Fibroblast of skin of right biceps (primary cell): ENCODE measurements at places on chromosomes 6 and 20.
A peak's percentile ranks its signal among the peaks of the same experiment; 100 is the strongest.

GRCh38 chr6:167717455-167717854 is 109.3 kb upstream of the AFDN start:
- DNase-seq = no peak

GRCh38 chr20:3000852-3001523 is 42.4 kb upstream of the GNRH2 start:
- peak; percentile 47 for DNase-seq

- DNase-seq = peak; percentile 30
These were observed at the start of gene RSPO3 for GRCh38 chr6:127118298-127119101. Gene RSPO3, plus strand, starts transcription at chr6:127118671. Its CDS starts 522 bp downstream, at chr6:127119193.

- DNase-seq = no peak
These were observed 71.6 kb downstream of the SH3BGRL2 start for GRCh38 chr6:79702691-79703090.

DNA sequence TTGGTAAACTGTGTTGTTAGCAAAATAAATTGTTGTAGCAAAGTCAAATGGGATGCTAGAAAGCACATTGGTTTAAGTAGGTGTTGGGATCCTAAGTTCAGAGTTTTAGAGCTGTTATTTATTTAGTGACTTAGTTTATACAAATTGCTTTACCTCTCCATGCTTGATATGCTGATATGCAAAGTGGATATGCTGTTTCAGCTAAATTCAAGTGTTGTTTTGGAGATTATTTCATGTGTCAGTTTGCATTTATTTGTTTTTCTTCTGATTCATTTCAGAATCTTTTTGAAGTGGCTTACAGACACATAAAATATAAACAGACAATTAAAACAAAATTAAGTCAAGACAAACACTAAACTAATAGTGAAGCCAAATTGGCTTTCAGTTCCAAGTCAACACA is 203.5 kb downstream of the ADGRB3 start:
- DNase-seq = no peak

GRCh38 chr6:36217188-36217587 is 20.6 kb downstream of the BRPF3 start:
- no peak for DNase-seq

GRCh38 chr20:25194333-25194972 is 1.1 kb upstream of the ENTPD6 start:
- DNase-seq = no peak

DNA sequence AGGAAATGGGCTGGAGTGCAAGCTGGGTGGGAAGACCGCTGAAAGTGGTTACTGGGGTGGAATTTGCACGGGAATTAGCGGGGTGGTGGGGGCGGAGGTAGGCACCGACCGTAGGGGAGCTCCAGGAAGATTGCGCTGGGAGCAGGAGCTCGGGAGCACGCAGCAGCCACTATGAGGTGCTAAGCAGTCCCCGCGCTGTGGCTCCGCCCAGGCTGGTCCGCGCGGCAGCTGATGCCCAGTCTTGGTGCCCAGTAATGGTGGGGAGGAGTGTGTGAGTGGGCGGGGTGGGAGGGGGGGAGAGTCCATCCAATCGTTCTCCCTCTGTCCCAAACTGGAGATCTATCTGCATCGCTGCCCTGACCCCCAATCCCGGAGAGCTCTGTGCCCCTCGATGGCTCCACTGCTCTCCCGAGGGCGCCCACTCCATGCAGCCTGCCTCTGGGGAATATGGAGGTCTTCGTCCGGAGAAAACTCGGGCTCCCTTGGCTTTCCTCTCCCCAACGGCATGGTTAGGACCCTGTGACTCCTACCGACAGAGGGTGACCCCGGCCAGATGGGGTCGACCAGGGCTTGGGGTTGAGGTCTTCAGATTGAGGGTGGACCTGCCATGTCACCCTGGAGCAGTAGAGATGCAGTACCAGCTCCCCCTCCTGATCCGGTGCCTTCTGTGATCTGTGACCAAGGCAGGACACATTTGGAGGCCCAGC is 5.3 kb downstream of the TP53TG5 start:
- DNase-seq = no peak

- no peak for DNase-seq
These were observed 3.6 kb upstream of the FOXC1 start for GRCh38 chr6:1605893-1606779.

- DNase-seq = no peak
These were observed 127.2 kb downstream of the SYNE1 start for GRCh38 chr6:152509916-152510315.

GRCh38 chr6:36682328-36683144 is 4.0 kb downstream of the CDKN1A start:
- no peak for DNase-seq

GRCh38 chr6:10146715-10147451 is 268.0 kb downstream of the TFAP2A start:
- DNase-seq = peak; percentile 7

DNA sequence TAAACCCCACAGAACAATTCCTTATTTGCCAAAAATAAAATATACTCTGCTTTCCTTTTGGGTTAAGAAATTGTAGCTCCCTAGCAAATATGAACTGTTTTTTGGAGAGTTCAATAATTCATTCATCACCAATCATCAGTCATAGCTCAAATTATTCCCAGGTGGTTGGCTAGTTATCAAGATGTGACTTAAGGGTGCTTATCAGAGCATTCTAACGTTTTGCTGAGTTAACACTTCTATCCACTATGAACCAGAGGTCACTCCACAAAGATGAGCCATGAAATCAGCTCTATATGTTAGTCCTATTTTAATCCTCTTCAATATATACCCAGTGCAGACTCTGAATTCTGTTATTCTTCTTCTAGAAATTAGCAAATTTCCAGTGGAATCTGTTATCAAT is 379.1 kb downstream of the TENT5A start:
- peak; percentile 58 for DNase-seq

GRCh38 chr20:44495802-44496481 is 20.3 kb downstream of the TTPAL start:
- DNase-seq = peak; percentile 98

DNA sequence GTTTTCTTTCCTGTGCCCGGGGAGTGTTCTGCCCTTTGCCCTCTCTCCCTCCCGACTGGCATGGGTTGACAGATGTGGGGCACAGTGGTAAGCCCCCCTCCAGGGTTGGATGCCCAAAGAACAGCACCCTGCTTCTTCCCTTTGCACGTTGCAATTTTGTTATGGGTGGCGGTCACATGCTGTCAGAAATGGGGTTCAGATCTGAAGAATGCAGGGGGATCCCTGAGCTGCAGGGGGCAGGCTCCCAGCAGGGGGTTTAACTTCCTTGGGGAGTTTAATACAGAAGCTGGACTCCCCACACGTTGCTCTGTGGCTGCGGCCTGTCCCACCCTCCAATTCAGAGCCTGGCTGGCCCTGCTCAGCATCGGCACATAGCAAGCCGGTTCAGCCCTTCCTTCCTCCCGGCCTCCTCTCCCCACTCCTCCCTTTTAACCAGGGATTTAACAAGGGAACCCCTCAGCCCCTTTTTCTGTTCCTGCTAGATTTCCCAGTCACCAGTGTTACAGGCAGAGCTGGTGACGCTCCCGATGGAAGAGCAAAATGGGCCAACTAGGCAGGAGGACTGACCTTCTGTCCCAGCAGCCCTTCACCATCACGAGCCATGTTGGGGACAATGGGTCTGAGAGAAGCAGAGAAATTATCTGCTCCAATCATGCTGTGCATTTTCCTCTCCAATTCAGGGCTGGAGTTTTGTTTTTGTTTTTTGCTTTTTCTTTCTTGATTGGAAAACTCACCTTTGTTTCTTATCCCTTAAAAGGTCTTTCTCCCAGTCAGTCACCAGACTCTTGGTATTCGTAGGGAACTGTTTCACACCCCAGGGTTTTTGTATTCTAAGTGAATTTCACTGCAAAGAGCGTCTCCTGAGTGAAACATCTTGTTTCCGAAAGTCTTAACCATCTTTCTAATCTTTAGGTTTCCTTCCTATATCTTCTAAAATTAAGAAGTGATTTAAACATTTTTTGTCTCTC is 6.8 kb downstream of the FOXF2 start:
- no peak for DNase-seq

DNA sequence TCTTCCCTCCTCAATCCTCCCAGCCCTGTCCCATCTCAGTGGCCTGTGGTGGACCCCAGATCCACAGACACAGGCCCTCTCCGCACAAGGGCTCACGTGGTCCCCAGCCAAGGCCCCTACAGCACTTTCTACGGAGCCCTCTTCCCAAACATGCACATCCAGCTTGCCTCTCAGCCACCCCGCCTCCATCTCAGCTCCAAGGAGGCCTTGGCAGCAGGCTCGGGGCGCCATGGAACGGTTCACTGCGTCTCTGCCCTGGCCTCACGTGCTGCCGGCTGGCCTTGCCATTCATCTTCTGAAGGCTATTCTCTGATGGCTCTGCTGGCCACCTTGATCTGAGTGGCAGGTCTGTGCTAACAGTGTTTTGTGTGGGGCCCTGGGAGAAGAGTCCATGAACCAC is 33.0 kb downstream of the GNAS-AS1 start:
- no peak for DNase-seq

DNA sequence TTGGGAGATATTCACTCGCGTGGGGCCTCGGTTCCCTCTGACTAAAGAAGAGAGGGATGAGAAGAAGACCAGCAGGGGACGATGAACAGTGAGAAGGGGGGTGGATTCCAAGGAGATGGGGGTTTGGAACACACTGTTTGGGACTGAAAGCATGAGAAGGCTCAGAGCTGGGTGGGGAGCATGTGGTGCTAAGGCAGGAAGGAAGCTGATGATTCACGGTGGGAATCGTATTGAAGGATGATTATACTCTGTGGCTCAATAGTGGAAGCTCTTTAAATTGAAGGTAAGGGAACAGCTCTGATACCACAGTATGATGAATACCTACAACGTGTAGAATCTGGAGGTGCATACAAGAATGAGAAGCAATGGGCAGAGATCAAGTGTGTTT is 117.5 kb upstream of the KCNK16 start:
- DNase-seq = peak; percentile 57

DNA sequence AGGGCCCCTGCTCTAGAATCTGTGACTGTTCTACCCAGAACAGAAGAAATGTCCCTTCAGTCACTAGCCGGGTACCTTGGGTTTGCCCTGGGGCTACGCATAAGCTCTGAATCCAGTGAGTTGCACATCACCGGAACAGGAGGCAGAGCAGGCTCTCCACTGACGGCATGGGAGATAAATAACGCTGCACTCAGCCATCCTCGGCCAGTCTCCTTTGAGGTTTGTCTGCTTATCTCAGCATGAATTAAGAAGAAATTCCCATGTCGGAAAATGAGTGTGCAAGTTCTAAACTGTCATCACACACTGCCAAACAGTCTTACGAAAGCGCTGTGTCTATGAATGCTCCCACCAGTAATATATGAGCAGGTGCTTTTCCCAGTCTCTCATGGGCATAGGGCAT is 90.8 kb downstream of the FAM50B start:
- DNase-seq = no peak

- DNase-seq = no peak
These were observed 49.8 kb downstream of the RNASET2 start for GRCh38 chr6:166906376-166907044.

DNA sequence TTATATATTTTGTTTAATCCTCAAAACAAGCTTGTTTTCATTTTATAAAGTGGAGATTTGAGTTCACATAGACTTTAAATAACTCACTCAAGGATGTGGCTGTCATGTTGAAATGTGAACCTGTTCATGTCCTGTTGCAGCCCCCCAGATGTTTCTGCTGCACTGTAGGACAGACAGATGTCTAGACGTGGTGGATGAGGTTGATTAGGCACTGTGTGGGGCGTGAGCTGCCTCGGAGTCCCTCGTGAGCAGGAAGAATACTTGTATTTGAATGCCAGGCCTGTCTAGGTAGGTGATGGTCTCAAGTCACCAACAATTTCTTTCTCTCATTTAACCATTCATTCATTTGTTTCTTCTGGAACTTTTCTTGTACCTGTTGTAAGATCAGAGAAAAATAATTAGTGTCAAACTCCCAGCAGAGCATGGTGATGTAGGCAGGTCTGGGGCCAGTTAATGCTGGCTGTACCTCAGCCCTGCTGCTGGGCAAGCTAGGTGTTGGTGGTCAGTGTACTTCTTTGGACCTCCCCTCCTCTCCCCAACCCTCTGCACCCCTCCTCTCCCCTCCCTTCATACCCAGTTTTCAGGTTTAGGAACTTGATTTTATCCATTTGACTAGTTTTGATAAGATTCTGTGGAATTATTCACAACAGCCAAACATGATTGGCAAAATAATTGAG is 34.0 kb downstream of the AFDN start:
- no peak for DNase-seq

GRCh38 chr20:49356676-49357075 is 78.8 kb upstream of the ZNFX1 start:
- no peak for DNase-seq

- DNase-seq = peak; percentile 97
These were observed 65.0 kb upstream of the SIRPA start for GRCh38 chr20:1830240-1830639.

- DNase-seq = no peak
These were observed 34.9 kb upstream of the RALGAPA2 start for GRCh38 chr20:20747298-20747697.

- DNase-seq = peak; percentile 71
These were observed 560.0 kb downstream of the TBC1D32 start for GRCh38 chr6:120774275-120774674.

DNA sequence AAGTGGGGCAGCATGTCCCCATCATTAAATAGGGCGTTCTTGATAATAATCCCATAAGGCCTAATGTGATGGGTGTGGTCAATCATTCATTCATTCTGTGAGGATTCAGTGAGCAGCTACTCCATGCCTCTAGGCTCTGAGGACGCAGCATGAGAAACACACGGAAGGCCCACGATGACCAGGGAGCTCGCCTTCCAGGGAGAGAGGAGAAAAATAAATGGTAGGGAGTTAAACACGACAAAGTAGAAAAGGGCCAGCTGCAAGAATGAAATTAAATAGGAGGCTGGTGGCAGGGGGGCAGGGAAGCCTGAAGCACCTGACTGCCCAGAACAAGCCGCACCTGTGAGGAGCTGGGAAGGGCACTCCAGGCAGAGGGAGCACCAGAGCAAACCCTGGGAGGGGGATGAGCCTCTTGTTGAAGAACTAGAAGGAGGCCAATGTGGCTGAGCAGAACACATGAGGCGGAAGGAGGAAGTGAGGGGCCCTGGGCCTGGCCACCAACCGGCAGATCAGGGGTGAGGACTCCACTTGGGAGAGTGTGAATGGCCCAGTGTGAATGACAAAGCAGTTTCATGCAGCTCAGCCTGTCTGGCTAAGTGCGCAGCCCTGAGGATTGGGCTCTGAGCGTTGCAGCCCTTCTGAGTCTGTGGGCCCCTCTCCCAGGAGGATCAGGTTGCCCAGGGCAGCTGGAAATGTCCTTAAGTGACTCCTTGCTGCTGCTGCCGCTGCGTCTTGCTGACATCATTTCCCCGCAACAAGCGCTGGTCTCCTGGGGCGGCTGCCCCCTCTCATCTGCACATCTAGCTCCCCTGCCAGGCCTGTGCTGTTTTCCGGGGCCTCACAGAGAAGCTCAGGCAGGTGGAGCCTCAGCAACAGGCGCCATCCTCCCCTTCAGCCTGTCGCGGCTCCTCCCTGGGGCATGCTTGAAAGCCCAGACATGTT is 99.9 kb downstream of the CDH26 start:
- DNase-seq = peak; percentile 83

GRCh38 chr6:72952808-72953630 is 272.3 kb downstream of the KHDC1L start:
- DNase-seq = peak; percentile 70
